OCI-LY7 (cell line): ENCODE measurements at places on chromosomes 6 and 20. TPM values are rescaled to one million over a fixed set of nuclear protein-coding genes. Genes with fewer than 3 reads are reported as not detected.

- no peak for DNase-seq
These were observed 308.1 kb downstream of the KHDRBS2 start for GRCh38 chr6:61977947-61978346.

- DNase-seq = no peak
These were observed 118.1 kb downstream of the PREX1 start for GRCh38 chr20:48709744-48710143.

GRCh38 chr6:134680021-134680420 is 269.9 kb downstream of the ALDH8A1 start:
- no peak for DNase-seq

DNA sequence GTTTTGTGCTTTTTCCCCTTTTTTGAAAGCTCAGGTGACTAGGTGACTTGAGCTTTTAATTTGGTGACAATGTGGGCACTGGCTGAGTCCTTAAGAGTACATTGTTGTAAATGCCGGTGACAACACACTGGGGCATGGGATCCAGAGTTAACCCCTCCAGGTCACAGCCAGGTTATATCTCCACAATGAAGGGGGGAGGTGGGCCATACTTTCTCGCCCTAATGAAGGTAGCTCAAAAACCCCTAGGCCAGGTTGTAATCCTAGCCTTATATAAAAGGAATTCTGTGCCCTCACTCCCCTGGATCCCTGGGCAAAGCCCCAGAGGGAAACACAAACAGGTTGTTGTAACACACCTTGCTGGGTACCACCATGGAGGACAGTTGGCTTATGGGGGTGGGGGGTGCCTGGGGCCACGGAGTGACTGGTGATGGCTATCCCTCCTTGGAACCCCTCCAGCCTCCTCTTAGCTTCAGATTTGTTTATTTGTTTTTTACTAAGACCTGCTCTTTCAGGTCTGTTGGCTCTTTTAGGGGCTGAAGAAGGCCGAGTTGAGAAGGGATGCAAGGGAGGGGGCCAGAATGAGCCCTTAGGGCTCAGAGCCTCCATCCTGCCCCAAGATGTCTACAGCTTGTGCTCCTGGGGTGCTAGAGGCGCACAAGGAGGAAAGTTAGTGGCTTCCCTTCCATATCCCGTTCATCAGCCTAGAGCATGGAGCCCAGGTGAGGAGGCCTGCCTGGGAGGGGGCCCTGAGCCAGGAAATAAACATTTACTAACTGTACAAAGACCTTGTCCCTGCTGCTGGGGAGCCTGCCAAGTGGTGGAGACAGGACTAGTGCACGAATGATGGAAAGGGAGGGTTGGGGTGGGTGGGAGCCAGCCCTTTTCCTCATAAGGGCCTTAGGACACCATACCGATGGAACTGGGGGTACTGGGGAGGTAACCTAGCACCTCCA is 2.2 kb upstream of the VEGFA start:
- DNase-seq = no peak

DNA sequence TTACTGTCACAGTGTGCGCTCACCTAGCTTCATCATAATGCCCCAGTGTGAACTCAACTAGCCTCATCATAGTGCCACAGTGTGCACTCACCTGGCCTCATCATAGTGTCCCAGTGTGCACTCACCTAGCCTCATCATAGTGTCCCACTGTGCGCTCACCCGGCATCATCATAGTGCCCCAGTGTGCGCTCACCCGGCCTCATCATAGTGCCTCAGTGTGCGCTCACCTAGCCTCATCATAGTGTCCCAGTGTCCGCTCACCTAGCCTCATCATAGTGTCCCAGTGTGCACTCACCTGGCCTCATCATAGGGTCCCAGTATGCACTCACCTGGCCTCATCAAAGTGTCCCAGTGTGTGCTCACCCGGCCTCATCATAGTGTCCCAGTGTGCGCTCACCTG is 10.6 kb downstream of the TMEM242 start:
- peak; percentile 9 for DNase-seq

DNA sequence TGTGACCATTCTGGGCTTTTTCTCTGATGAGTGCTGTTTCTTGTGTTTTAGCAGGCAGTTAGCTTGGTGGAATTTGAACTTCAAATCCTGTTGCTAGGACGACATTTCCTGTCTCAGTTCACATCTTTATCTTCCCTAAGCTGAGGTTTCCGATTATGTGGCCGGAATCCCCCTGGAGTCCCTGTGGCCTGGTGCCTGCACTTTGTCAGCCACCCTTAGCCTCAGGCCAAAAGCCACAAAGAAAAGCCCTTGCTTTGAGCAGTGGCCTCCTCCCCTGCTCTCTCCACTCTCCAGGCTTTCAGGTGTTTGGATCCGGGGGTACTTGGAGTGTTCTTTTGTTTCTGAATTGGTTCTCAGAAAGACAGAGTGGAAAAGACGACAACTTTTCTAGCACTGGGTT is 59.9 kb upstream of the PMEPA1 start:
- no peak for DNase-seq

- peak; percentile 38 for DNase-seq
These were observed 55.7 kb downstream of the GNAS start for GRCh38 chr20:58908221-58908620.

BYSL gene
- total RNA-seq = 43.7 and 54.5 TPM in 2 replicates
